ENCODE measurements at places on chromosomes 2 and 18.

DNA sequence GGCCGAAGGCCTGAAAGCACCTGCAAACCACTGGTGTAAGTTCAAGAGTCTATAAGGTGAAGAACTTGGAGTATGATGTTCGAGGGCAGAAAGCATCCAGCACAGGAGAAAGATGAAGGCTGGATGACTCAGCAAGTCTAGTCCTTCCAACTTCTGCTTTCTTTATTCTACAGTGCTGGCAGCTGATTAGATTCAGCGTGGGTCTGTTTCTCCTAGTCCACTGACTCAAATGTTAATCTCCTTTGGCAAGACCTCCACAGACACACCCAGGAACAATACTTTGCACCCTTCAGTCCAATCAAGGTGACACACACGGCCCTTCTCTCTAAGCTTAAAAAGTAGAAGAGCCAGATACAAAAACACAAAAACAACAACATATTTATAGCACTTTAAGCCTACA lies 43.4 kb downstream of the NMS start:
- no peak for DNase-seq

- DNase-seq: no peak
Measured at GRCh38 chr2:128775217-128775913, 456.7 kb upstream of the HS6ST1 start.

- no peak for DNase-seq
Measured at GRCh38 chr2:188024811-188025210, 266.9 kb upstream of the GULP1 start.

DNA sequence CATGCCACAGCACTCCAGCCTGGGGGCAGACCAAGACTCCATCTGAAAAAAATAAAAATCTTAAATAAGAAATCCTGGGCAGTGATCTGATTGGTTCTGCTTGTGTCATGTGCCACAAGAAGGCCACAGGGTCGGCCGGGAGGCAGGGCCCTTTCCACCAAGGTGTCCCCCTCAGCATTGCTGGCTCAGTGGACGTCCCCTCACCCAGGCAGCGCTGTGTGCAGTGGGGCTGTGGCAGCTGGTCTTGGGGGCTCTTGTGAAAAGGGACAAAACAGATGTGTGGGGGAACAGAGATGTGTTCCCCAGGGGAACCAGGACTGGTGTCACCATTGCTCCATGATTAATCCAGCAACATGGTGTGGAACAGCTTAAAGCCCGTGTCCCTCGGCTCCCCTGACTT lies 60.5 kb downstream of the HS6ST1 start:
- DNase-seq: no peak

Data from tibial artery (tissue), 4 donors.